ENCODE measurements at places on chromosomes 4 and X.

- DNase-seq = no peak
Measured at GRCh38 chr4:148192526-148192925, 249.7 kb downstream of the NR3C2 start.

DNA sequence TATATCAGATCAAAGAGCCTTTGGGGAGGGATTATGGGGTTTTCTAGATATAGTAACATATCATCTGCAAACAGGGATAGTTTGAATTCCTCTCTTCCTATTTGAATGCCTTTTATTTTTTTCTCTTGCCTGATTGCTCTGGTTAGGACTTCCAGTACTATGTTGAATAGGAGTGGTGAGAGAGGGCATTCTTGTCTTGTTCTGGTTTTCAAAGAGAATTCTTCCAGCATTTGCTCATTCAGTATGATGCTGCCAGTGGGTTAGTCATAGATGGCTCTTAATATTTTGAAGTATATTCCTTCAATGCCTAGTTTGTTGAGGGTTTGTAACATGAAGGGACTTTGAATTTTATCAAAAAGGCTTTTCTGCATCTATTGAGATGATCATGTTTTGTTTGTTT is 25.6 kb upstream of the ABCB7 start:
- DNase-seq = no peak

GRCh38 chr4:172813359-172813923 is 355.2 kb upstream of the GALNT7 start:
- no peak for DNase-seq

- no peak for DNase-seq
Measured at GRCh38 chr4:105093975-105094374, 52.7 kb upstream of the TET2 start.

DNA sequence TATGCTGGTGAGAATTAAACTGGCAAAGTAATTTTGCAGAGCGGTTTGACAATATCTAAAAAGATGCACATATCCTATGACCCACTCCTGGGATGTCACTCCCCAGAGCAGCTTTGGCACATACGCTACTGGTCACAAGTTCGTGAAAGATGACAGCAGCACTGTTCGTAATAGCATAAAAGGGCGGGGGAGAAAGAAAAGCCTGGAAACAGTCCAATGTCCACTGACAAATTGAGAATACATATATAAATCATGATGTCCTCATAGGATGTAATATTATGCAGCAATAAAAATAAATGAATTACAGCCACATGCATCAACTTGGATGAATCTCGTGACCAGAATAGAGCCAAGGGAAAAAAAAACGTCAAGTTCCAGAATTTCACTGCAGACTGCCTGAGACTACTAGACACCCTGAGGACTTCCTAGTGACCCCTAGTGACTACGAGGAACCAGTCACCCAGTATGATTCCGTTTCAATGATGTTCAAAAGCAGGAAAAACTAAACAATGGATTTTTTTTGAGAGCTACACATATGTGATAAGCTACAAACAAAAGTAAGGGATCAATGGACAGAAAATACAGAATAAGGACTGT is 1.8 kb downstream of the PCSK1N start:
- DNase-seq = no peak

DNA sequence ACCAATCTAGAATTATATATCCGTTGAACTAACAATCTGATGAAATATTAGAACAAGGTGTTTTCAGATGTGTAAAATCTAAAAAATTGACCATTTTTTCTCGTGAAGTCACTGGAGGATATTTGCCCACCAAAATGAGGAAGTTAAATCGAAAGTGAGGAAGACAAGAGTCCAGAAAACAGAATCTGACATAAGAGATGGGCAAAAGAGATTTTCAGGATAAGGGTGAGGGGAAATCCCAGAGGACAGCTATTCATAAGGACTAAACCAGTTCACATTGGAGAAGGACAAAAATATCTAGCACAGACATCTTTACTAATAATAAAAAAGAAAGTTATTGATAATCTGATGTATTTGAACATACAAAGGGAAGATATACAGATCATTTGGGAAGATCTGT is 18.7 kb upstream of the ALG13 start:
- DNase-seq = no peak

- no peak for DNase-seq
Measured at GRCh38 chr4:22356987-22357596, 158.8 kb downstream of the ADGRA3 start.

- no peak for DNase-seq
Measured at GRCh38 chrX:10597871-10598270, 22.5 kb downstream of the MID1 start.

GRCh38 chr4:85807247-85807950 is 332.4 kb downstream of the ARHGAP24 start:
- DNase-seq = no peak

DNA sequence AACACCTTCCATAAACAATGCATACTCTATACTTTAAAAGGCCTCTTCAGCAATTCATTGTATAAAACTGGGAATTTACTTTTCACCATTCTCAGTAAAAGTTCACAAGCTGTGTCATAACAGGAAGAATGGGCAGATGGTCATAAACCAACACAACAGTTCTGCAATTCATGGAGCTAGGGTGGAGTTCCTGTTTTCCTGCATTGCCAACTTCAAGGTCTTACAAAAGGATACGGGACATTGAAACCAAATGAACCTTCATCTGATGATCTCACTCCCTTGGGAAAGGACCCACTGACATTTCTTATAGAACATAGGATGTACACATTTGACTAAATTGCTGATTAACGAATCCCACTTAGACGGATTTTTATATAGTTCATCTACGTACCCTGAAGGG is 4.1 kb downstream of the KDR start:
- DNase-seq = no peak

GRCh38 chr4:140944199-140944515 is 188.0 kb upstream of the TBC1D9 start:
- no peak for DNase-seq

DNA sequence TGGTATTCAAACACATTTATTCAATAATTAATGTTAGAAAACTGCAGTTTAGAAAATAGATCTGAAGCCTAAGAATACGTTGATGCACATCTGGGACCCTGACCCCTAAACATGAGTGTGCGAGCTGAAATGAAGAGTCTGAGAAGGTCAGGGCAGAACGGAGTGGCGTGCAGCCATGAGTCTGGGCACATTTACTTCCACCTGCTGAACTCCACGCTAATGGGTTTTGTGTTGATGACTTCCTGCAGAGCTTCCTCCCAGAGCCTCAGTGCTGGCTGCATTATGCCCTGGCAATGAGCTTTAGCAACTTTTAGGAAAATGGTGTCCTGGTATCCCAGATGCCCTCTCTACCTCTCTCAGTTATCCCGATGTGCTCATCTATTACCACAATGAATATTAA is 53.1 kb downstream of the FAM114A1 start:
- no peak for DNase-seq

DNA sequence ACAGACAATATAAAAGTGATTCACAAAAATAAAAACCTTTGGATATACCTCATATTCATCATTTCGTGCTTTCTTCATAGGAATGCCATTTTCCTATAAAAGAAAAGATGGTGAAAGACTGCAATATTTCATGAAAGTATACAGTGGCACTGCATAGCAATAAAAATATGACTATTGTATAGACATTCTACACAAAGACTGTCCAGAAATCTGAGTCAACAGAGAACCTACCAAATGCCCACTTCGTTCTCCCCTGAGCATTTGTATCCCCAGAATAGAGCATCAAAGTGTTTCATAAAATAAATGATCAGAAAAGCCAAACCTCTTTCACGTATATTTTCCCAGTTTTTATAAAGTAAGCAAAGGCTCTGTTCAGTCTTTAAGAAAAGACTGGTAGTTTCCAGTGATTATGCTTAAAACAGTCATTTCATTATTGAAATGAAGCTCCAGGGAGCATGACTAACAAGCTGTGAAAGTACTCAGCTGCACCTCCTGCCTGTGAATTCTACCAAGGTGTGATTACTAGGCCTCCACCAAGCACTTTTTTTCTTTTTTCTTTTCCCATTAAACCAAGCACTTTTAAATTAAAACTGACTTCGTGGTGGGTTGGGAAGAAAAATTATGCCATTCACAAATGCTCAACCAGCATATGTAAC is 20.2 kb downstream of the PPA2 start:
- DNase-seq = no peak

DNA sequence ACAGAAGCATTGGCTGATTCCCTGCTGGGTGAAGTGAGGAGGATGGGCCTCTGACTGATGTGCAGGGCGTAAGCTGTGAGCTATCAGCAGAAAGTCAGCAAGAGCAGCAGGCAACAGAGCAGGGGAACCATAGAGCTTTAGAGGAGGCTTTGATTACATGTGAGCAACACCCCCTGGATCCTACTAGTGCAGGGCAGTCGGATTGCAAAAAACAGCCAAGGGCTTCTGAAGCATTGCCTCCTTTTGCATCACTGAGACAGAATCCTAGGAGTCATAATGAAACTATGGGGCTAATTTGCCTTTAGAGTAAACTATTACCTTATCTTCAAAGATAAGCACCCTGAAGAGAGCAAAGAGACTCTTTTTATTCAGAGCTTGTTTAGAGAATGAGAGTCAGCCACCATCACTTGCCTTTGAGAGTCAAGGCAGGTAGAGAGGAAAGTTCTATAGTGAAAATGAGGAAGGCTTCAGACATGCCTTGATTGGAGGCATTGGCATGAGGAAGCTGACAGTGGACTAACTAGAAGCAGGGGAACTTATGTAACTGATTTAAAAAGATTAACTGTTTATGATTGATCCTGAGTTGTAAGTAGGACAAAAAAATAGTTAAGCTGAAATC is 420.3 kb downstream of the PDHA2 start:
- no peak for DNase-seq

- no peak for DNase-seq
Measured at GRCh38 chr4:10670321-10670720, 14.2 kb downstream of the CLNK start.

GRCh38 chr4:77449171-77449570 is 156.4 kb upstream of the CXCL13 start:
- no peak for DNase-seq

DNA sequence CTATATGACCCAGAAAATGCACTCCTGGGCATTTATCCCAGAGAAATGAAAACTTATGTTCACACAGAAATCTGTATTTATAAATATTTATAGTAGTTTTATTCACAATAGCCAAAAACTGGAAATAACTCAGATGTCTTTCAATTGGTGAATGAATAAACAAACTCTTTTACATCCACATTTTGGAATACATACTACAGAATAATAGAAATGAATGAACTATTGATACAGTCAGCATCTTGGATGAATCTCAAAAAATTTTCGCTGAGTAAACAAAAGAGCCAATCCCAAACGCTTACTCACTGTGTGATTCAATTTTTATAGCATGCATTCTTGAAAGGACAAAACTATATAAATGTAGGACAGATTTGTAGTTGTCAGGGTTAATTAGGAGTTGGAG is 75.1 kb upstream of the HTR2C start:
- DNase-seq = no peak

- no peak for DNase-seq
Measured at GRCh38 chr4:133390198-133390855, 241.2 kb downstream of the PCDH10 start.

Measured in occipital lobe (tissue), 3 donors.